Right hindlimb (tissue), 1 donor: ENCODE measurements at places on chromosomes 4 and X.
A peak's percentile ranks its signal among the peaks of the same experiment; 100 is the strongest.

DNA sequence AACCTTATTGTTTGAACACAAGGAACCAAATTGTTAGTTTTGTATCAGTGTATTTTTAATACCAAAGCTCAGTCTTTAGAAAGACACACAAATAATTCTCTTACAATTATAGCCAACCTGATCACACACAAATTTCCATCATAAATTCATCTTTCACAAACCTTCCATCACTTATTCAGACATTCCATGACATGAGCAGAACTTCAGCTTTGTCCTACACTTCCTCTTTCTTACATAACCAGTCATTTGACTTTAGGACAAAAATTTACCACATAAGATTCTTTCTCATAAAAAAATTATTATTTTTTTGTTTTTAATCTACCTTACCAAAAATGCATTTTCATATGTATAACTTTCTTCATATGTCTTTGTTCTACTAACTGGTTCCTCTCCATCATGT, 312.2 kb downstream of the GALNTL6 start:
- DNase-seq = no peak

GRCh38 chrX:148620023-148620422, 119.6 kb downstream of the AFF2 start:
- DNase-seq = no peak

DNA sequence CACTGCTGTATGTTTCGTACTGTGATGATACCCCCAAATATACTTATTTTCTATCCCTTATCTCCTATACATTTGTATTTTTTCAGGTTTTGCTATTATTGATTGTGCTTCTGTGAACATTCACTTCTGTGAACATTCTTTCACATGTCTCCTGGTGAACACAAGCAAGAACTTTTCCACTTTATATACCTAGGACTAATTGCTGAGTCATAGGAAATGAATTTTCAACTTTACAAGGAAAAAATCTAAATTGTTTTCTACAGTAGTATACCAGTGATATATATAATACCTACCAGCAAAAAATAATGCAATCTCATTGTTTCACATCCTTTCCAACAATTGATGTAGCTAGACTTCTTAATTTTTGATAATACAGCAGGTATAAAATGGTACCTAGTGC, 139.5 kb upstream of the MAGEB18 start:
- no peak for DNase-seq

- DNase-seq = no peak
These were observed 3.9 kb downstream of the RPL10 start for GRCh38 chrX:154401918-154402621.

- DNase-seq = peak; percentile 97
These were observed 624 bp upstream of the OTUD5 start for GRCh38 chrX:48957827-48958634.

- no peak for DNase-seq
These were observed at the start of gene ART3 for GRCh38 chr4:76074468-76074867. Gene ART3 (plus strand): TSS chr4:76074709. CDS start chr4:76075890, 1,181 bp downstream.

- DNase-seq = no peak
These were observed 1526.2 kb upstream of the IGFBP7 start for GRCh38 chr4:58636381-58636780.
